MCF 10A (cell line): ENCODE measurements at places on chromosomes 1 and 21.

- DNase-seq, result no peak
Measured at GRCh38 chr1:109238382-109238781, 11.0 kb upstream of the CELSR2 start.

DNA sequence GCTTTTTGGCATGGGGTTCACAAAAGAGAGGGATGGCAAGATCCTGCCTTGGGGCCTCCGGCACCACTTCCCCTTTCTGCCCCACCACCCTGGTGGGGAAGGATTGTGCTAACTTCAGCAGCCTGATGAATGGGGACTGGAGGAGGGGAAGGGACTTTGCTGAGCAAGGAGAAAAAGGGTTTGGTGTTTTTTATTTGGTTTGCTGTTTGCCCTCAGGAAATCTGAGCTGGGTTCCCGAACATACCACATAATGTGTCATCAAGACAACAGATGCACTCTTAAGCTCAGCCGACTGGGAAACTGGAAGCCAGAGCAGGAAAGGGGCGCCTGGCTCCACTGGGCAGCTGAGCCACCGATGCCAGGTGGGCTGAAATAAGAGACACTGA, 19.8 kb downstream of the OLFML2B start:
- peak; percentile 91 for DNase-seq

- DNase-seq, result no peak
Measured at GRCh38 chr1:6638226-6638625, 13.6 kb downstream of the THAP3 start.

GRCh38 chr1:86052948-86053698, 103.4 kb downstream of the COL24A1 start:
- DNase-seq, result no peak
